ENCODE measurements at places on chromosomes 4 and X.
A peak's percentile ranks its signal among the peaks of the same experiment; 100 is the strongest.

DNA sequence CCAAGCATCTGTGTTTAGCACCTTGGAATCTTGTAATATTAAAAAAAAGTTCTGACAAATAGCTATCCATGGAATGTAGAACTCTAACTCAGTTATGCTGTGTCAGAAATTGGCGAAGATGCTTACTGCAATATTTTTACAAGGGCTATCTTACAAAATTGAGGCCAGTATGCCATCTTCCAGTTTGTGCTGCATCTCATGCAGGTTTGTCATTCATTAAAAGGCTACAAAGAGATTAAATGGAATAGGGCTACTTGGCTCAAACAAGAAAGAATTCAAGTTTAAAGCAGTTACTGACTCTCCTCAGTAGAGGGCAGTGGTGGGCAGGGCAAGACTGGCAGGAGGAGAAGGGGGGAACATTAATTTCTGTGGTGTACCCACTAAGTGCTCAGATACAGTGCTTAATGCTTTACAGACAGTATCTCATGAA lies 66.5 kb downstream of the SHROOM4 start:
- H3K4me1 ChIP-seq: no peaks in the 10 kb centered on the region
- no peak overlapping the region for H3K27ac ChIP-seq
- no peaks in the 10 kb centered on the region for H3K27me3 ChIP-seq
- no peak overlapping the region for H3K4me3 ChIP-seq

DNA sequence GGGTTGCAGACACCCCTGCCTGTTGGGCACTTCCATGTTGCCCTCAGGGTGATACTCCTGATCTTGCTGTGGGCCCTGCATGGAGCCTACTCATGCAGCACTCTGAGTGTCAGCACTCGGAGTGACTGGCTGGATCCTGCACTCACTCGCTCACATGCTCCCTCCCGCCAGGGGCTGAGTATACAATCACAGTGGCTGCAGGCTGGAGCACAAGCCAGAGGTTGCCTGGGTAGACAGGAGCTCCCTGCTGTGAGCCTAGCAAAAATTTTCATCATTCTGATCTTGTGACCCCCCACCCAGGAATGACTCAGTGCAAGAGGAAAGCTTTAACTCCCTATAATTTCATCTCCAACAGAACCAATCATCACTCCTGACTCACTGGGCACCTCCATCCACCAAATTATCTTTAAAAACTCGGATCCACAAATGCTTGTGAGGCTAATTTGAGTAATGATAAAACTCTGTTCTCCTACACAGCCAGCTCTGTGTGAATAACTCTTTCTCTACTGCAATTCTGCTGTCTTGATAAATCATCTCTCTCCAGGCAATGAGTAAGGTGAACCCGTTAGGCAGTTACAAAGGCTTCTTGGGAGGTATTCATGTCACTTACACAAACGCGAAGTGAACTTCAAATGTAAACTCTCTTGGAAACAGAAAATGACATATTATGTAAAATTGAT lies 1180.8 kb upstream of the PABPC4L start:
- H3K27me3 ChIP-seq: no peaks in the 10 kb centered on the region
- no peaks in the 10 kb centered on the region for H3K36me3 ChIP-seq
- DNase-seq: no peak
- H3K4me1 ChIP-seq: no peaks in the 10 kb centered on the region

GRCh38 chrX:22314211-22314610 lies 41.5 kb downstream of the CBLL2 start:
- H3K4me1 ChIP-seq: no peaks in the 10 kb centered on the region
- DNase-seq: no peak
- no peak overlapping the region for H3K27ac ChIP-seq
- no peaks in the 10 kb centered on the region for H3K36me3 ChIP-seq
- no peaks in the 10 kb centered on the region for H3K27me3 ChIP-seq

DNA sequence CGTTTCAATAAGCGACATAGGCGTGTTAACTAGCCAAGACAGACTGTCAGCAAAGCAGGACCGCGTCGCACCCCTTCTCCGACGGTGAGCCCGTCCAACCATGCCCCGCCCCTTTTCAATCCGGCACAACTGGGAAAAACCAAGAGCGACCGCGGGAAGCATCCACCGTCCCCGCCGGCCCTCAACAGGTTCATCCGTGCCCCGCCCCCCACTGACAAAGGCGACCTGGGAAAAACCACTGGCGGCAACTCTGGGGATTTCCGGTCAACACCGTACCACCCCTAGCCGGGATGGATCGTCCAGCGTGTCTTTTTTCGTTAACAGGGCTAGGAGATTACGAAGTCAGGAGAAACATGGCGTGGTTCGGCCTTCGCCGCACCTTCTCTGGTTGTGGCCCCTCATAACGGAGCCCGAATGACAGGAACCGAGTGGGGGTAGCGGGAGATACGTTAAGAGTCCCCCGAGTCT lies 377 bp downstream of the TIMM17B start:
- H3K4me1 ChIP-seq: peaks cover 27% of the 10 kb centered on the region
- H3K4me3 ChIP-seq: peak overlapping the region; percentile 71
- no peak for DNase-seq
- peak overlapping the region; percentile 90 for H3K27ac ChIP-seq
- peaks cover 45% of the 10 kb centered on the region for H3K36me3 ChIP-seq

DNA sequence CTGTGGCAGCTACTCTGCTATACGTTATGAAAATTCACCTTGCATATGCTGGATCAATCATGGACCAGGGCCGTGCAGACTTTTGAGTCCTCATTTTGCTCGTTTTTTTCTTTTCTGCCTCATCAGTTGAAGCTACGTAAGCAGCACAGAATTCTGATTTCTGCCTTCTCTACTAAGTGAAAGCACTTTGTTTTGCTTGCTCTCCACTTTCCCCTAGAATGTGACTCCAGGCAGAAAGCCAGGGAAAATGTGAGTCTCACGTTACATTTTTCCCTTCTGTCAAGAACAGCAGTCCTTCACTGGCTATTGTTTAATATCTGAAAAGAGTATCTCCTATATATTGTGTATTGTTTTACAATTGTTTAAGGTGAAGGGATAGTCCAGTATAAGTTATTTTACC lies 1840.1 kb downstream of the PCDH7 start:
- DNase-seq: no peak
- no peaks in the 10 kb centered on the region for H3K36me3 ChIP-seq
- no peaks in the 10 kb centered on the region for H3K4me1 ChIP-seq
- no peak overlapping the region for H3K27ac ChIP-seq
- H3K27me3 ChIP-seq: no peaks in the 10 kb centered on the region

DNA sequence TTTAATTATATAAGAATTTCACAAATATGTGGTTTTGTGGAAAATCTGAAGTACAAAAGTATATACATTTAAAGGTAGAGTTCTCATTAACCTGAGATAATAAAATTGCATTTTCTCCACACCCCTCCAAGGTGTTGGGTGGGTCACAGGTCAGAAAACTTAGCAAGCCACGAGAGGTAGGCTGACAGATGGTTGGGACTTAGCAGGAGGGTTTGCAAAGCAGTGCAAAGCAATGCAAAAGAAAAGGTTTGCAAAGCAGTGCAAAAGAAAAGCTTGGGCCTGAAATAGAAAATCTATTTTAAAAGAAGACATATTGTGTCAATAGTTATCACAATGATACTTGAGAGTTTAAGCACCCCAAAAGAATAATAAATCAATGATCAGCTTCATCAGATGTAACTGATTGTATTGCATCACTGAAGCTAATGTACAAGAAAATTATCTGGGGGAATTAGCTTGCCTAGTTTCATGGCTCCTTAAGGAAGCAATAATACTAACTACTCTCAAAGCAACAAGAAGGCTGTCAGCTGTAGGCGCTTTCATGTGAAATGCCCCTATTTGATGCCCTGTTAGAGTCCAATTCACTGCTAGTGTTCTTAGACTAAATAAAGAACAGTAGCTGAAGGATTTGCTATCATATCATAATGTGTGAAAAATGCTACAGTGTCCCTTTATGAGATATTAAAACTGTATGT lies 319.5 kb downstream of the KCNIP4 start:
- H3K27ac ChIP-seq: no peak overlapping the region
- no peaks in the 10 kb centered on the region for H3K4me1 ChIP-seq
- no peak for DNase-seq
- H3K27me3 ChIP-seq: no peaks in the 10 kb centered on the region
- no peaks in the 10 kb centered on the region for H3K36me3 ChIP-seq
- H3K4me3 ChIP-seq: no peak overlapping the region

GRCh38 chr4:86594559-86595425 lies 677 bp downstream of the PTPN13 start:
- peak overlapping the region; percentile 85 for H3K27ac ChIP-seq
- H3K27me3 ChIP-seq: no peaks in the 10 kb centered on the region
- no peaks in the 10 kb centered on the region for H3K36me3 ChIP-seq
- H3K4me1 ChIP-seq: peaks cover 52% of the 10 kb centered on the region

DNA sequence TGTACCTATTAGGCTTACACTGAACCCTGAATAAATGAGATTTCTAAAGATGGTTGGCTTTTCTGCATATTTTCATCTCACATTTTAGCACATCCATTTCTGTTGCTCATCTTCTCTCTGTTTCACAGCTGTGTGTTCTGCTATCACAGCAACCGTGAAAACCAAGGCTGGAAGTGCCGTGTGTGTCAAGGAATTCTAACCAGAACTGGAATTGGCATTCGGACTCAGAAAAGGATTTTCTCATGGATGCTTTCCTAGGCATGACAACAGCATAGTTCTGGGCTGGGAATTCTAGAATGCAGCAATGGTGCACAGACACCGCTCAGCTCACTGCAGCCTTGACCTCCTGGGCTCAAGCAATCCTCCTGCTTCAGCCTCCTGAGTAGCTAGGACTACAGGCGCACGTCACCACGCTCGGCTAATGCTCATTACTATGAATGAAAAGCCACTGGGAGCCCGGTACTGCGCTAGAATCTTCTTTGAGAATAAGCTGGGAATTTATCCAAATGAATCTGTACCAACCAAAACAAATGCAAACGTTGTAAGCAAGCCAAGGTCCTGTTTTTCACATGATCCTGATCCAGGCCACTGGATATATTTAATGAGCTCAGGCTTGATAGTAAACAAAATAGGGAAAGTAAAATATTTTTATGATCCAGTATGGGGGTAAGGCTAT lies 105.2 kb downstream of the RBM47 start:
- no peak for DNase-seq
- no peak overlapping the region for H3K4me3 ChIP-seq
- H3K4me1 ChIP-seq: peaks cover 15% of the 10 kb centered on the region
- H3K27me3 ChIP-seq: no peaks in the 10 kb centered on the region
- no peaks in the 10 kb centered on the region for H3K36me3 ChIP-seq
- no peak overlapping the region for H3K27ac ChIP-seq

DNA sequence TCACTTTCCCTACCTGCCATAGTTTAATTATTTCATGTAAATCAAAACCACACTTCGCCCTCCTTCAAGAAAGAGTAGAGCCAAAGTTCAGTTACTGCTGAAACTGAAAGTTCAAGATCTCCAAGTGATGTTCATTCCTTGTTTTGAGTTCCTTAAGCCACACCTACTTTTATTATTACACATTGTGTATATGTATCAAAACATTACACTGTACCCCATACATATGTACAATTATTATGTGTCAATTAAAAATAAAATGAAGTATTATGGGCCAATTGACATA lies 892.3 kb upstream of the NDST4 start:
- no peak for DNase-seq
- no peaks in the 10 kb centered on the region for H3K36me3 ChIP-seq
- no peaks in the 10 kb centered on the region for H3K4me1 ChIP-seq
- no peak overlapping the region for H3K27ac ChIP-seq

GRCh38 chr4:18071894-18072293 lies 50.3 kb upstream of the LCORL start:
- no peak for DNase-seq
- H3K36me3 ChIP-seq: no peaks in the 10 kb centered on the region
- no peaks in the 10 kb centered on the region for H3K4me1 ChIP-seq
- H3K27ac ChIP-seq: no peak overlapping the region

DNA sequence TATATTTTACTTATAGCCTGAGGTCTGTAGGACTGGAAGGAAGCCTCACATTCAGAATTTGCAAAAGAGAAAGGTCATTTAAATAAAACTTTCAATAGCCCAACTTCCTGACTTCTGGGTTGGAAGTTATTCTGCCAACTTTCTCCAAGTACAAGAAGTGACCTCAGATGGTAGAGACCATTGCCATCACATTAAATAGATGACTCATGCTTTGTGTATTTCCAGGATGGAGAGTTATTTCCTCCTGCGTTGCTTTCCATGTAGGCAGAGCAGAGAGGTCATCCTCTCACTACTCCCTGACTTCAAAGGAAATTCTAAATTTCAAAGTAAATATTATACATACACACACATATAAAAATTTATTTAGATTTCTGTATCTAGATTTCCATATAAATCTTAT lies 73.0 kb upstream of the NR3C2 start:
- H3K36me3 ChIP-seq: no peaks in the 10 kb centered on the region
- no peak for DNase-seq
- H3K27me3 ChIP-seq: no peaks in the 10 kb centered on the region
- no peaks in the 10 kb centered on the region for H3K4me1 ChIP-seq
- no peak overlapping the region for H3K4me3 ChIP-seq

GRCh38 chrX:47235691-47236103 lies 2.9 kb downstream of the USP11 start:
- no peak for DNase-seq
- peak overlapping the region; percentile 96 for H3K27ac ChIP-seq

- H3K4me1 ChIP-seq: no peaks in the 10 kb centered on the region
- H3K36me3 ChIP-seq: peaks cover 53% of the 10 kb centered on the region
- H3K27me3 ChIP-seq: no peaks in the 10 kb centered on the region
- DNase-seq: no peak
- H3K27ac ChIP-seq: no peak overlapping the region
Measured at GRCh38 chr4:1967512-1968149, 41.1 kb downstream of the NELFA start.

GRCh38 chr4:90476586-90476985 lies 349.4 kb downstream of the CCSER1 start:
- no peak overlapping the region for H3K27ac ChIP-seq
- H3K4me1 ChIP-seq: no peaks in the 10 kb centered on the region

DNA sequence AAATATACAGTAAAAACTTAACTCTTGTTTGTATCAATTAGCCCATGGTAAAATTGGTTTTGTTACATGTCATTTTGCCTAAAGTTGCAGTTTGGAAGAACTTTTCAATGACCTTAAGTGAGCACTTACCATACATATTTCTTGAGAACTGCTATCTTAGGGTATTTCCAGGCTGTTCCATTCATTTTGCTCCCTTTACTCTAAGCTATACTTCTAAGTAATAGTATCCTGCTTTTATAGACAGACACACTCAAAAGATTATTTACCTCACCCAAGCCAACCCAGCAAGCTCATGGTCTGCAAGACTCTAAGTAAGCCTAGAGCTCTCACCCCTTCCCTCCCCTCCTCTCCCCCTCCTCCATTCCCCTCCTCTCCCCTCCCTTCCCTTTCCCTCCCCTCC lies 294.0 kb downstream of the HS3ST1 start:
- H3K36me3 ChIP-seq: no peaks in the 10 kb centered on the region
- H3K4me3 ChIP-seq: no peak overlapping the region
- H3K4me1 ChIP-seq: no peaks in the 10 kb centered on the region
- no peaks in the 10 kb centered on the region for H3K27me3 ChIP-seq

DNA sequence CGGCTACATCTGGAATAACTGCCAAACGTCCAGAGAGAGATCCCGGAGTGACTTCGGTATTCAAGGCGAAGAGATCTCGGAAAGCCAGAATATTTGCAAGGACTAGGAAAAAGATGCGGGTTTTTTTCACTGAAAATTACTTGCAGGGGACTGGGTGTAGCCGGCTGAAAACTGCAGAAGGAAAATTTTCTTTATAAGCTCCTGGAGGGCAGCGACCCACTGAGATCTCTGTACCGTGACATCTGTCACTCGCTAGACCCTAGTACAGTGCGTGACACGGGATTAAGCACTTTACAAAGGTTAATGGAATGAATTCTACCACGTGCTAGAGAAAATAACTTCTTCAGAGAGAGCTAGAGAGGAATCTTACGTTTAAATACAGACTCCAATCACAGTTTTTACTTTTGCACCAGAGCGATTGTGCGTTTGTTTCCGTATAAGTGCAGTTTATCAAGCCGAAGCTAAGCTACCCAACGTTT lies 1.1 kb upstream of the LCORL start:
- peak overlapping the region; percentile 95 for H3K27ac ChIP-seq
- no peak for DNase-seq
- H3K27me3 ChIP-seq: no peaks in the 10 kb centered on the region
- peak overlapping the region; percentile 89 for H3K4me3 ChIP-seq

Measured in esophagus muscularis mucosa (tissue), 4 donors.